ENCODE measurements at places on chromosomes 12 and 14.

DNA sequence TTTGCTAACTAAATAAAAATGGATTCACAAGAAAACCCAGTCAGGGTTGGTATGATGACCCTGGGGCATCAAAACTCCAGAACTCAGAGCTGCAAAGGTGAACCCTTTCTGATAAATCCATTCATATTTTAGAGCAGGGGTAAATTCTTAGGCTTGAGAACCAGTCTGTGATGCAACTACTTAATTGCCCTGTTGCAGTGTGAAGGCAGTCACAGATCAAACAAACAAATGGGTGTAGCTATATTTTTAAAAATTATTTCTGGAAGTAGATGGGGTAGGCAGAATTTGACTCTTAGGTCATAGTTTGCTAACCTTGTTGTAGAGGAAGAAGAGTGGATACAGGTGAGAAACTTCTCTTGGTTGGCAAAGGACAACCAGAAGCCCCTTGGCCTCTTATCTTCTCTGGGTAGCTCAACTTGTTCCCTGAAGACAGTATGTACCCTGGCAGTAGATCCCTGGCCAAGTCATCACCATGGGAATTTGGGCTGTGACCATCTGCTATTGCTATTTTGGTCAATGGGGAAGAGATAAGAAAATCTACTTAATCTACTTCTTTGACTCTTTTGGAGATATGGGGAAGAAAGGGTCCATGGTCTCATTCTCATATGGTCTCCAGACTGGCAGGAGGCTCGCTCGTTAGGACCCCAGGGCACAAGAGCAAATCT is 216.1 kb downstream of the PPM1H start:
- no peak for DNase-seq

DNA sequence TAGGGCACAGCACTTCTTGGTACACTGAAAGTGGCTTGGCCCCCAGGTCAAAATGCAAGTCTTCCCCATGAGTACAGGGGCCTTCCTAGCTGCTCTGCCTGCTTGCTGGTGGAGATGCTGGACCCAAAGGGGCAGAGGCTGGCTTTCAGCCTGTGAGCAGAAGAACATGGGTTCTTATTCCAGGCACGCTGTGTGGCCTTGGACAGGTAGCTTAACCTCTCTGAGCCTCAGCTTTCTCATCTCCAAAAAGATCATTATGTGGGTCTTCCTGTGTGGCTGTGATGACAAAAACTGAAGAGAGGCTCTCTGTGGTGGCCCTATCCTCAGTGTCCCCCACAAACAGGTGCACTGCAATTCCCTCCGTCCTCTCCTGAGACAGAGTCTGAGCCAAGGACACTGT is 45.6 kb upstream of the TUNAR start:
- no peak for DNase-seq

- no peak for DNase-seq
Observed at GRCh38 chr14:37924622-37925021, 283.1 kb upstream of the SSTR1 start.

GRCh38 chr12:95322326-95322725 is 104.7 kb downstream of the VEZT start:
- no peak for DNase-seq

GRCh38 chr14:36901861-36902260 is 240.2 kb downstream of the PAX9 start:
- no peak for DNase-seq

DNA sequence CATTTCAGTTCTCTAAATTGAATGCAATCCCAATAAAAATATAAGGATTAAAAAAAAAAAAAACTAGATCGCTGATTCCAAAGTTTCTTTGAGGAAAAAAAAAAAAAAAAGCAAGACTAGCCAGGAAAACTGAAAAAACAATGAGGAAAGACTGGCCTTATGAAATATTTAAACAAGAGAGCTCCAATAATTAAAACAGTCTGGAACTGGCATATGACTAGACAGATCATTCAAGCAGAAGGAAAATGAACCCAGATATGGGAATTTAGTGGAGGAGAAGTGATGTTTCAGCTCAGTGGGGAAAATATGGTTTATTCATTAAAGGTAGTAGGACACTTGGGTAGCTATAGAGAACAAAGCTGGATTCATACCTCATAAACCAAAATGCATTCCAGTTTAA is 42.0 kb upstream of the TBC1D15 start:
- no peak for DNase-seq

GRCh38 chr12:98294051-98294805 is 221.2 kb upstream of the TMPO start:
- no peak for DNase-seq

- no peak for DNase-seq
Observed at GRCh38 chr14:77270361-77271112, 469 bp downstream of the NGB start.

DNA sequence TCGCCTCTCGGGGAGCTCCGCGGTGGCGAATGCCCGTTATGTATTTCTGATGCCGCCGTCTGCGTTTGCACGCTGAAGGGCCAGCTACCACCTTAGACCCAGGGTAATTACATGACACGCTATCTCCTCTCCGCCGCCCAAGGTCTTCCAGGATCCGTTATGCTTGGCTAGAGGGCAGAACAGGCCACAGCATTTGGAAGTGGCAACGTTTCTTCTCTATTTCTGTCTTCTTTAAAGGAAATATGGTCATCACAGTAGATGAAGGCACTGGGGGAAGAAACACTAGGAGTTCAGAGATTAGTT is 861 bp upstream of the MDGA2 start:
- no peak for DNase-seq

DNA sequence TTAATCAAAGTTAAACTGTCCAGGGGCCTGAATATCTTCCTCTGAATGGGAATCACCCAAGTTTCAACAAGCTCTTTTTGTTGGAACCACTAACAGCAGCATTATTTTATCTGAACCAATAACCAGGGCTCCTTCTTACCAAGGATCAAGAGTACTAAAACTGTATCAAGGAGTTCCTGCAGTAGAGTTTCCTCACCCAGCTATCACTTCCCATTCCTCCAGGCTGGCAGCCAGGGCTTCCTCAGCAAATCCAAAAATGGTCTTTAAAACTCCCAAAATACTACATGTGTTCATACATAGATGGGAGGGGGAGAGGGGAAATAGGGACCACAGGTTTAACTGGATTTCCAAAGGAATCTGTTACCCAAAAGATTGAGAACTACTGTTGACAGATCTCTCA is 10.5 kb downstream of the FMNL3 start:
- no peak for DNase-seq

DNA sequence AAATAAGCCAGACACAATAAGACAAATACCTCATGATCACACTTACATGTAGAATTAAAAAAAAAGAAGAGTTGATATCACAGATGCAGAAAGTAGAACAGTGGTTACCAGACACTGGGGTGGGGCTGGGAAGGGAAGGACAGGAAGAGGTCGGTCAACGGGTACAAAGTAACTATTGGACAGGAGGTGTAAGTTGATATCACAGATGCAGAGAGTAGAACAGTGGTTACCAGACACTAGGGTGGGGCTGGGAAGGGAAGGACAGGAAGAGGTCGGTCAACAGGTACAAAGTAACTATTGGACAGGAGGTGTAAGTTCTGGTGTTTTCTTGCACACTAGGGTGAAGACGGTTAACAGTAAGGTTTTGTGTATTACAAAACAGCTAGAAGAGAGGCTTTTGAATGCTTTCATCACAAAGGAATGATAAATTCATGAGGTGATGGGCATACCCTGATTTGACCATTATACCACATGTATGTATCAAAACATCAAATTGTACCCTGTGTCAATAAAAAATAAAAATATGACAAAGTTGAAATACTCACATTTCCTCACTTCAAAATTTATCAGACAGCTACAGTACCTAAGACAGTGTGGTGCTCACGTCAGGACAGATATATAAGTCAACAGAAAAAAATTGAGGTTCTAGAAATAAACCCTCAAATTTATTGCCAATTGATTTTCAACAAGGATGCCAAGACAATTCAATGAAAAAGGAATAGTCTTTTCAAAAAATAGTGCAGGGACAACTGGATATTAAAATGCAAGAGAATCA is 32.8 kb downstream of the GALC start:
- no peak for DNase-seq

DNA sequence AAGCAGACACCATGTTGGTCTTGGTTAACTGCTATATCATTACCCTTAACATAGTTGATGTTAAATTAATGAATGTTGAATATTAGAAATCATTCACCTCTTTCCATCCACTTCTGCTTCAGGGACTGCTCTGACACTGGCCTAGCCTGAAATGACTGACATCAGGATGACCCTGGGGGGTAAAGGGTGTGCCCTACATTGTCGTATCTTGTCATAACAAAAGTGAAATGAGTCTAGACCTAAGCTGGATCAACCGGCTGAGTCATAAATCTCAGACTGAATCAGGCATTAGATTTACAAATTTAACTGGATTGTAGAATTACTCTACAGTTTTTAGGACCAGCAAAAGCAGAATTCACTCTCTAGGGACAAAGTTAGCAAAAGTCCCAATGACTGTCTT is 35.3 kb downstream of the KICS2 start:
- no peak for DNase-seq

DNA sequence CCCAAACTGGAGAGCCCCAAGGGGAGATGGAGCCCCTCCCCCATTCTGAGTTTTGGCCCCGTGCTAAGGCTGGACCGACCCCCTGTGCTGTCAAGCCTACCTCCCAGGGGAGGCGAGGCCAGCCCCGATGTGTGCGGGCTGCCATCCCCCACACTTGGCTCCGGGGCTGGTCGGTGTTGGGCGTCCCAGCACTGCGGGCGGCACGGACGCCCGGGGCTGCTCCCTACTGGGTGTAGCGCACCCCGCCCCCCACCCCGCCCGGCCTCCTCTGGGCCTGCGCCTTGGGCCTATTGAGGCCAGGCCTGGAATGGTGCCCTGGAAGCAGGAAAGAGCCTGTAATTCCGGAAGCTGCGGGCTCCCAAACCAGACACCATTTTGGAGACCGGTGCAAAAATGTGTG is 2.6 kb downstream of the DCAF4 start:
- no peak for DNase-seq

DNA sequence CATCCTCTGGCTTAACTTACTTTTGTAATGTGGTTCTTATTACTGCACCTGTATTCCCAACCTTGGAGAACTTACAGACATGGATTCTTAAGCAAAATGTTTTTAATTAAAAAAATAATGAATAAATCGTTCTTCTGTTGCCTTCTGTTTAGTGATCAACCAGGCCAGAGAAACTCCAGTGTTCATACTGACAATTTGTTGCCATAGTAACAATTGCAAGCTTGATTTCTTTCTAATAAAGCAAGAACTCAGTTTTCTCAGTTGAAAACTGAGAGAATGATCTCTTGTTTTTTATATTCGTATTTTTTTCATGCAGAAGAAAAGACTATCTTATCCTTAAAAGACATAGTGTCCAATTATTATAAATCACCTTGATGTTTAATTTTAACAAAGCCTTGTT is 106.5 kb upstream of the LMNTD1 start:
- DNase-seq, result no peak

- DNase-seq, result no peak
Observed at GRCh38 chr12:6828781-6829535, 751 bp downstream of the P3H3 start.

DNA sequence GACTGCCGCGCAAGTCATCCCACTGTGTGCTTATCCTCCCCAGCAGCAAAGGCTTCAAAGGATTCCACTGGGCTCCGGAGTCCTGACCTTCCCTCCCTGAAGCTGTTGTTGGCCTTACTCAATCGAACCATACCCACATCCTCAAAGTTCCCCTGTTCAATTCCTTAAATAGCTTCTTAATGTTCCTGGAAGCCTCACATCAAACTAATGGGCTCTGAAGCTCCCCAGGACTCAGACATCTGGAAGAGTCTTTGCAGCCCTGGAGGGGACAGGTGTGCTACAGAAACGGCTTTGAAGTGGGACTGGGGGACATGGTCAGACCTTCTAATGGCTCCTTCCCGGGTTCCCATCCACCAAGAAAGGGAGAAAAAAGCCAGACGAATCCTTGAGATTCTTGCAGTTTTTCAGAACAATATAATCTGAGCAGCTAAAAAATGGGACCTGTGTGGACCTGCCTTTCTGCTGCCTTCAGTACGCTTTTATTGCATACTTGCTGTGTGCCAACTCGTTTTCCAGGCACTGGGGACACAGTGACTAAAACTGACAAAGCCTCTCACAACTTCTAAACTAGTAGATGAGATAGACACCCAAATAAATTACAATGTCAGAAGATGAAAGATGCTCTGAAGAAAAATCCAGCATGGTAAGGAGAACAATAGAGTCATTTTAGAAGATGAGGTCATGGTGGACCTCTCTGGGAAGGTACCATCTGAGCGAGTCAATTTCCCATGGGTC is 204.5 kb downstream of the MON2 start:
- DNase-seq, result no peak

DNA sequence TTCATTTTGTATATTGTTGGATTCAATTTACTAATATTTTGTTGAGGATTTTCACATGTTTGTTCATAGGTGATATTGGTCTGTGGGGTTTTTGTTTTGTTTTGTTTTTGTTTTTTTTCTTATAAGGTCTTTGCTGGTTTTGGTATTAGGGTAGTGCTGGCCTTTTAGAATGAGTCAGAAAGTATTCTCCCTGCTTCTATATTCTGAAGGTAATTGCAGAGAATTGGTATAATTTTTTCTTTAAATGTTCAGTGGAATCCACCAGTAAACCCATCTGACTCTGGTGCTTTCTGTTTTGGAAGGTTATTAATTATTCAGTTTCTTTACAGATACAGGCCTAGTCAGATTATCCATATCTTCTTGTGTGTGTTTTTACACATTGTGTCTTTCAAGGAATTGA is 8.9 kb downstream of the TOGARAM1 start:
- DNase-seq, result no peak

DNA sequence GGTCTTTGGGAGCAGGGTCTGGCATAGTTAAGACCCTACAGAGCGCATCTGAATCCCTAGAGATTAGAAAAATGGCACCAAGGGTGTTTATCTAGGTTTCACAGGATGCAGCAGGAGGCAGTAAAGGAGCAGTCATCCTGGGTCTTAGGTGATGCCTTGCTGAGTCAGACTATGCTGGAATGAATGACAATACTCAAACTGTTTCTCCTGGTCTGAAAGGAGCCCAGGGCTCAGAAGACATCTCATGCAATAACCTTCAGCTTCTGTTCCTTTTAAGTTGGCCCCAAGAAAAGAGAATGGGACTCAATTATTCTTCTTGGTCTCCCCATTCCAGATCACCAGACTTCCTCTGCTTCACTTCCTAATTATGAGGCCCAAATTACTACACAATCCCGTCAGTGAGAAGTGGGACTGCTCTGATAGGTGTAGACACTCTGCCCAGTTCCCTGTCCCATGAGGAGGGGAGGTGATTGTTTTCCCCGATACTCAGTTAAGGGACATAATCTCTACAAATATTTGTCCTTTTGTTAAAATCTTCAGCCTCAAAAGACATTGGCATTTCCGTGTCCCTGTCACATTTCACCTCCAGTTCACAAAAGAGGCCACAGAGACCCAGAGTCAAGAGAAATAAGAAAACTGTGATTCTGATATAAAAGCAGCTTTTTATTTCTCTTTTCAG is 14.8 kb upstream of the APOF start:
- no peak for DNase-seq
